Fibroblast of the aortic adventitia (primary cell): ENCODE measurements at places on chromosomes 16 and 17. TPM values are rescaled to one million over a fixed set of nuclear protein-coding genes. Genes with fewer than 3 reads are reported as not detected.

The SLC2A4 gene
- 0.18 TPM in 1 of 2 replicates, not detected in the other for total RNA-seq

The TXNDC11 gene
- total RNA-seq = 9.0 and 24.0 TPM in 2 replicates

The CLDN7 gene
- 3.0 TPM in 1 of 2 replicates, not detected in the other for total RNA-seq

The TBC1D3G gene
- not detected in 2 replicates for total RNA-seq

The GRIN2A gene
- total RNA-seq = 0.33 and 3.4 TPM in 2 replicates

The CCL16 gene
- not detected in 2 replicates for total RNA-seq

The RHBDF1 gene
- total RNA-seq = 39.4 and 66.8 TPM in 2 replicates

The TAC4 gene
- total RNA-seq = not detected in 2 replicates

The ETV4 gene
- 0.41 and 6.1 TPM in 2 replicates for total RNA-seq

The ABCA9 gene
- 122 and 235 TPM in 2 replicates for total RNA-seq

The MT4 gene
- total RNA-seq = not detected in 2 replicates

The DPEP2 gene
- total RNA-seq = not detected in 2 replicates

The CTF1 gene
- 2.5 and 3.2 TPM in 2 replicates for total RNA-seq

The ZNF771 gene
- total RNA-seq = 12.6 and 16.2 TPM in 2 replicates

The NMT1 gene
- total RNA-seq = 77.6 and 296 TPM in 2 replicates
